ENCODE measurements at places on chromosomes 6 and 20.

DNA sequence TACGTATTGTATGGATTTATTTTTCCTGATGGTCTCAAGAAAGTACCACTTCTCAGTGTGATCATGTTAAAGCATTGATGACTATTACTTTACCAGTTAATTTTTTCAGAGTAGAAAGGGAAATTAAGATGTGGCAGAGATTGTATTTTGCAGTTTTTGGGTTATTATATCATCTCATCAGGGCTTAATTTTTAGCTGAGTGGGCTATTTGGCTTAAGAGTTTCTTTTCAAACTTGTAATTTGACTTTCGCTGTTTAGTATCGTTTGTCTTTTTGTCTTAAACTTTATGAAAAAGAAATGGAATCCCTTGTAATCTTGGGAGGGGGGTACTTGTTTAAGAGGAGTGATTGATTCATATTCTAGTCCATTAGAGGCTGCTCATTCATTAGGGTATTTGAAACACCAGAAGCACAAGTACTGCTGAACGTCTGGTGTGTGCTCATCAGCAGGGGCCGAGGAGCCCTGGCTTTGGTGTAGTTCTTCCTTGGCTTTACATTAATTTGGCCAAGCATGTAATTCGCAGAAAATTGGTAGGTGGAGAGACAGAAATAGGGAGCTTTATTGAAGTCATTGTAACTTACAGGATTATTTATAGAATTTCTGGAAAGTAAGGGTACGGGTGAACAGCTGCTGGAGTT is 112.4 kb downstream of the TIAM2 start:
- DNase-seq, result no peak

- no peak for DNase-seq
These were observed 319.1 kb downstream of the ARHGAP18 start for GRCh38 chr6:129390900-129391299.

GRCh38 chr6:166785131-166785530 is 158.1 kb upstream of the RPS6KA2 start:
- DNase-seq, result no peak

GRCh38 chr6:1136415-1136774 is 175.5 kb upstream of the FOXQ1 start:
- DNase-seq, result no peak

DNA sequence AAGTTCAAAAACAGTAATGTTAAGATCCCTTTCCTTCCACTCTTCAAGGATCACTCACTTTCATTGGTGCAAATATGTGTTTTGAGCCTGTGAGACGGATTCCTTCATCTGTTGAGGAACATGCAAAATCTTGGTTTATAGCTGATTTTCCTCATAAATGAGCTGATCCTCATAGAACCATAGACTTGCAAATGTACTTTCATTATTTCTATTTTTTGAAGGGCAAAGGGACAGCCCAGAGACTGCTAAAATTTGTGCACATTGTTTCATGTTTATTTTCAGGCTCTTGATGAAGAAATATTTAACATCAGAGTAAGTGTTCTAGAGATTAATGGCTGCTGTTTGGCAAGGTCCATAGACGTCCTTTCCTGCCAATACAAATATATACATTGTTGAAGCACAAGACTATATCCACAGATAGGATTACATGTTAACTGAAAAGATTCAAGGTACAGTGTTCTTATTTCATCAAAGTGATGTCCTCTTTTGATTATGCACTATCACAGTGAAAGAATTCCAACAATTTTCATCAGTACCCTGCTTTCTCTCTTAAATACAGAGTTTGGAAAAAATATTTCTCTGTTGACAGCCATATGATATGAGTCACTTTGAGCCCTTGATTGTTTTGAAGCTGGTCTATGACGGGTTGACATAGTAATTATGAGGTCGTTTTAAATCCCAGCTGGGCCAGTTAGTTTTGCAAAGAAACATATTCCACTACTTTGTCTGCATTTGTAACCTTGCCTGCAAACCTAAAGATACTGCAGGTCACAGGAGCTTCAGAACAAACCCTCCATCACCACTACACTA is 95.7 kb downstream of the FILIP1 start:
- DNase-seq, result no peak

- DNase-seq, result no peak
These were observed 142.3 kb upstream of the SLC22A16 start for GRCh38 chr6:110618591-110619267.

- no peak for DNase-seq
These were observed 4.1 kb downstream of the FAM210B start for GRCh38 chr20:56362833-56363413.

DNA sequence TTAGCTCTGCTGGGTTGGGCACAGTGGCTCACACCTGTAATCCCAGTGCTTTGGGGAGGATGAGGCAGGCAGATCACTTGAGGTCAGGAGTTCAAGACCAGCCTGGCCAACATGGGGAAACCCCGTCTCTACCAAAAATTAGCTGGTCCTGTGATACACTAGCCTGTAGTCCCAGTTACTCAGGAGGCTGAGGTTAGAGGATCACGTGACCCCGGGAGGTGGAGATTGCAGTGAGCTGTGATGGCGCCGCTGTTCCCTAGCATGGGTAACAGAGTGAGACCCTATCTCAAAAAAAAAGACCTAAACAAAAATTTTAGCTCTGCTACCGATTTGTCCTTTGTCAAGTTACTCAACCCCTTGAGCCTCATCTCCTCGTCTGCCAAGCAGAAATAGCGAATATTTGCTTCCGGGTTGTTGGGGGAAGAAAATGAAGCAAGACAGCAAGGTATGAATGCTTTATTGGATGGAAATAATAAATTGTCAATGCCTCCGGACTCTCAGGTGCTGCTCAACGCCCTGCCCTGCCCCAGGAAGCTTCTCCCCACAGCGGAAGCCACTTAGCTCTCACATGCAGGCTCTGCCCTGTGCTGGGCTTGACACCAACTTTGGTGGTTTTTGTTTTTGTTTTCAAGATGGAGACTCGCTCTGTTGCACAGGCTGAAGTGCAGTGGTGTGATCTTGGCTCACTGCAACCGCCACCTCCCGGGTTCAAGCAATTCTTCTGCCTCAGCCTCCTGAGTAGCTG is 24.9 kb upstream of the ITCH start:
- no peak for DNase-seq

DNA sequence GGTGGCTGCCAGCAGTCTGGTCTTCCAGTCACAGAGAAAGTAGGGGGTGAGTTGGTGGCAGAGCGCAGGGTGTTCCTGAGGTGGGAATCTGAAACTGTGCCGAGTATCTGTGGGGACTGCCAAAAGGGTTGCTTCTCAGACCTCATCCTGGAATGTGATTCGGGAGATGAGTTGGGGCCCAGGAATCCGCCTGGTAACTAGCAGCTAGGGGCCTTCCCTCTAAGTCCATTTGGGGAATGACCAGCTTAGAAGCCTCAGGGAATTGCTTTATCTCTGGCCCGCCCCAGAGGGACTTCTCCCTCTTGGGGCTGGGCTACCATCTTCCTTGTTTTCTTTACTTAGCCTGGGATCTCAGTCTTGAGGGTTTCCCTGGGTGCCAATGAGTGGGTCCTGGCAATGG is 49.6 kb downstream of the MOCS1 start:
- DNase-seq, result no peak

DNA sequence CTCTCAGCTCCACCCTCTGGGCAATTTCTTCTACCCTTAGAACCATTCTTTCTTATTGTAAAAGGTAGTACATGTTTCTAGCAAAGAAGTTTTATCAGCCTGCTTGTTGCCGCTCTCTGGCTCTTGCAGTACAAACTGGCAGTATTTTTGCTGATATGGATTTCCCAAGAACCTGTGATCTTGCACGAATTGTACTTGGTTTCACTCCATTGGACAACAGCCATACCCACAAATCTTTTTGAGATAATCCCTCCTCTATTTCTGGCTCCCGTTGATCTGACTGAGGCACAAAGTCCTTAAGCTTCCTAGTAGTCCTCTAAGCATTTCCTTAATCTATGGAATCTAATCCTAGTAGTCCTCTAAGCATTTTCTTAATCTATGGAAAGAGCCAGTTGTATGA is 487.0 kb upstream of the PTCHD4 start:
- no peak for DNase-seq

- peak; percentile 34 for DNase-seq
These were observed 182.8 kb downstream of the ZDHHC14 start for GRCh38 chr6:157563611-157564284.

DNA sequence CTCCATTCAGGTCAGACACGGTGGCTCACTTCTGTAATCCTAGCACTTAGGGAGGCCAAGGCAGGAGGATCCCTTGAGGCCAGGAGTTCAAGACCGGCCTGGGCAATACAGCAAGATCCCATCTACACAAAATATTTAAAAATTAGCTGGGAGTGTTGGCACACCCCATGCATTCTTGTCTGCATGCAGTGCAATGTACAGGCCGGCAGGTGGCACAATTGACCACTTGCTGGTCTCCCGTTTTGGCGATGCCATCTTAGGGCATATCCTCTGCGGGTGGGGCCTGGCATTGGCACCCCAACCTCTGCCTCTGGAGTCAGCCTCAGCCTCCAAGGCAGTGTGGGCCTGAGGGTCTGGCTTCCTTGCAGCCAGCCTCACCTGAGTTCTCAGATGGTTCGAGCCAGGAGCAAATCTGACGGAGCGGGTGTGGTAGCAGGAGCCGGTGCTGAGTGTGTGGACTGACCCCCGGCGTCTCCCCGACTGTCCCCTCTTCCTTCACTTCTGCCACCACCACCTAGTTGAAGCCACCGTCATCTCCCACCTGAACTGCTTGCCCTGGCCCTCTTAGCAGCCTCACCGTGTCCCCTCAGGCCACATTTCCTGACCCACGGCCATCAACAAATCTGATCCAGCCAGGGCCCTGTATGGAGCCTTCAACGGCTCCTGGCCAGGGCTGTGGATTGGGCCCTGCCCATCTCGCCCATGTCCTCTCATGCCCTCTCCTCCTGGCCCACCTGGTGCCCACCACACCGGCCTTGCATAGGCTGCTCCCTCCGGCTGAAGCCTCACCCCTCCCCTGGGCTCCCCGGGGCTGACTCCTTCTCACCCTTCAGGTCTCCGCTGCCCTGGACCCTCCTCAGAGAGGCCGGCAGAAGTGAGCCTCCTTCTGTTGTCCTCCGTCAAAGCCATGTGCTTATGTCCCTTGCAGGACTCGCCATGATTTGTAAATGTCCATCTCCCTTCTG is 44.0 kb downstream of the EFCAB8 start:
- DNase-seq, result no peak

DNA sequence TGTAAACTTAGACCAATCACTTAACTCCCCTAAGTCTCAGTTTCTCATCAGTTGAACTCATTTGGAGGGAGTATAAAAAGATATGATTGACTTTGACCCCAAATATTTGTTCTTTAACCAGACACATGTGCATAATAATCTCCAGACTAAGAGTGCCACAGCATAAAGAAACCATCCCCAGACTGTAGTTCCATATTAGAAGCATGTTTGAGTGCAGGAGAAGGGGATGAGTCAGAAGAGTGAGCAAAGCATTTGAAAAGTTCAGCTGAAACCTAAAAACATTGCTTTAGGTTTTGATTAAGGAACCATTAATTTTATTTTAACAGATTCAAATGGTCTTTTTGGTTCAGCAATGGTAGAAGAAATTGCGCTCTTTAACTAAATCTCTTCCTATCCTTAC is 654.8 kb downstream of the UTRN start:
- DNase-seq, result no peak

GRCh38 chr6:108442770-108443520 is 117.8 kb upstream of the FOXO3 start:
- no peak for DNase-seq

GRCh38 chr6:42627674-42628073 is 63.8 kb downstream of the UBR2 start:
- no peak for DNase-seq

DNA sequence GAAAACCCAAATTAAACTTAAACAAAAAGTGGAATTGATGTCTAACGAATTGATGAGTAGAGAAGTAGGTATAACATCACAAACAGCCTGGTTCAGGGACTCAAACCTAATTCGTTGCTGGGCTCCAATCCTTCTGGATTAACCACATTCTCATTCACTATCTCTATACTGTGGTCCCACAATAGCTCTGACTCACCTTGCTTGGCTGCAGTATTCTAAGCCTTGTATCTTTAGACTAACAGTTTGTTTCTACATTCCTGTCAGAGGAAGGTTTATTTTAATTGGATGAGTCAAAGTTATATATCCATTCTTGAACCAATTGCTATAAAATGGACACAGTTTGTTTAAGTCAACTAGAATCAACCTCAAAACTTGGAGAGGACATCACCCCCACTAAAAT is 530.5 kb upstream of the PTCHD4 start:
- no peak for DNase-seq
